ENCODE measurements at places on chromosomes 4 and X.

- DNase-seq, result no peak
These were observed 147.2 kb upstream of the DKK2 start for GRCh38 chr4:107183155-107183774.

- no peak for DNase-seq
These were observed 60.2 kb downstream of the CHRNA9 start for GRCh38 chr4:40395166-40395900.

GRCh38 chr4:27233531-27233930, 372.9 kb downstream of the STIM2 start:
- no peak for DNase-seq

- no peak for DNase-seq
These were observed 11.1 kb downstream of the ITIH6 start for GRCh38 chrX:54786967-54787366.

GRCh38 chr4:176451443-176451842, 131.7 kb downstream of the SPCS3 start:
- DNase-seq, result no peak

DNA sequence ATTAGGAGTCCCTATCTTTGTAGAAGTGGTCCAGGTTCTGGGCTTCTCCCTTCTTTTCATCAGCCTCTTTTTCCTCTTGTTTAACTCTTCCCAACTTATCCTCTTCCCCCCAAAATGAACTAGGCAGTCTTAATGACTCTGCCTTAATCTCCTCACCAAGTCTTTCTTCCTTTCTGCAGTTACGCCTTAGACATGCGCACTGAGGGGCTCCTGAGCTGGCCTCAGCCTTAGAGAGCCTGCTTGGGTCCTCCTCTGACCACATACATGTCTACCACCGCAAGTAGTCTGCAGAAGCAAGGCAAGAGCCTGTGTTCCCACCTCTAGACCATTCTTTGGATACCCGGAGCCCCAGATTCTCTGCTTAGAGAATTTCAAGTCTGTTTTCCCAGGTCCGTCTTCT, 199.9 kb downstream of the MGST2 start:
- no peak for DNase-seq

DNA sequence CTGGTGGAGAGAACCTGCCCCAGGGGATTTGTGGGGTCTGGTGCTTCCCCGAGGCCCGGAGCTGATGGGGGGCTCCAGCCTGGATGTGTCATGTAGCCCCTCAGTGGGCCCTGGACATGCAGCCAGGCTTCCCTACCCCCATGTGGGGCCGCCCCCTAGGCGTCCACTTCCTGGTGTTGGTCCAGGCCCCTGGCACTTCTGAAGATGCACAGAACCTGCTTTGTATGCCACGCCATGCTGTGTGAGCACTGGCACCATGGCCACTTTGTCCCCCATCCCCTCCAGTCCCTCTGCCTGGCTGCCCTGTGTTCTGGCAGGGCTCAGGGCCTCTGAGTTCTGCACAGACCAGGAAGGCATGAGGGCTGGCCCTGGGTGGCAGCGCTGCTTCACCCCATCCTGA, 29.2 kb downstream of the WFS1 start:
- DNase-seq, result no peak

DNA sequence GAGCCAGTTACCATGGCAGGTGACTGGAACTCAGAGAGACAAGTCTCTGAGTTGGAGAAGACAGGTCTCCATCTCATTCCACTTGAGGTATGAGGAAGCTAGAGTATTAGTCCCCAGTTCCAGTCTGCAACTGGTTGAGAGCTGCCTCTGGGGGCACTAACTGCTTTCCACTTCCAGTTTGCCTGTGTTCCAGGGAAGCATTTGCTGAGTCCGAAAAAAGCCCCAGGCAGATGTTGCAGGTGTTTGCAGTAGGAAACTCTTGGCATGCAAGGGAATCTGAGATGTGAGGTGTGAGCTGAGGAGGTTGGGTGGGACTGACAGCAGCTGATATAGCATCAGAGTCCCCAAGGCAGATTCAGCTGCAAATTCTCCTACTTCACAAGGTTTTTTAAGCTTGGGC, 272.2 kb upstream of the CASK start:
- DNase-seq, result no peak

GRCh38 chrX:10484683-10485247, 135.6 kb downstream of the MID1 start:
- DNase-seq, result no peak

GRCh38 chrX:9379697-9380551, 84.9 kb upstream of the TBL1X start:
- DNase-seq, result no peak

GRCh38 chr4:188201851-188202250, 62.6 kb downstream of the TRIML1 start:
- no peak for DNase-seq

GRCh38 chr4:63371001-63371400, 1038.2 kb downstream of the TECRL start:
- DNase-seq, result no peak

DNA sequence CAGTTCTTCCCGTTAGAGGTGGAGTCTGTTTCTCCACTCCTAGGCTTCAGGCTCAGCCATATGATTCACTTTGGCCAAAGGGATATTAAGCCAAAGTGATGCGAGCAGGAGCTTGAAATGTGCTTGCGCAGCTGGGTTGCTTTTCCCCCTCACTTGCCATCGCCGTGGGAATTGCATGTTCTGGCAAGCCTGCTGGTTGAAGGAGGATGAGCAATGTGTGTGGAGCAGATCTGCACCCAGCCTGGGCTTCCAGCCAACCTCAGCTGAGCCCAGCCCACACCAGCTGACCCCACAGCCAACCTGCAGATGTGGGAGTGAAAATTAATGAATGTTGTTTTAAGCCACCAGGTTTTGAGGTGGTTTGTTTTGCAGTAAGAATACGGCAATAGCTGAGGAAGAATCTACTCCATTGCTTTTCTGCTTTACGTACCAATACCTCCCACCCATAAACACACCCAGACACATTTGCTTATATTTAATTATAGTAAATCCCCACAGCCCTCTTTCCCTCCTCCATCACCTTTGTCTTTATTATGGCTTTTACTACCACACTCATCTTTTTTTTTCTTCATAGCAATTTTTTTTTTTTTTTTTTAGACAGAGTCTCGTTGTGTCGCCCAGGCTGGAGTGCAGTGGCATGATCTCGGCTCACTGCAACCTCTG, 132.8 kb upstream of the FUNDC1 start:
- no peak for DNase-seq

- DNase-seq, result no peak
These were observed 511 bp downstream of the PPM1K start for GRCh38 chr4:88283661-88284438.

DNA sequence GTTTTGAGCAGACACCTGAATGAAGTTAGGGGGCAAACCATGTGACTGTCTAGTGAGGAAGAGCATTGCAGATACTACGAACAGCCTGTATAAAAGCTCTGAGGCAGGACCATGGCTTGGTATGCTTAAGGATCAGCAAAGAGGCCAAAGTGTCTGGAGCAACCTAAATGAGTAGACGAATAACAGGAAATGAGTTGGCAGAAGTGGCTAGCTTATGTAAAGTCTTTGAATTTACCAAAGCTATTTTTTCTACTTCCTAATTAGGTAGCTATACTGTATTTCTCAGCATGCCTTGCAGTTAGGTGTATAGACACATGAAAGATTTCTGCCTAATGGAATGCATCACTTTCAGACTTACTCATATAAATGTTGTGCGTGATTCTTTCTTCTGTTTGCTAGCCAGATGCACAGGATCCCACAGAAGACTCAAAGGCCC, 9.3 kb upstream of the GPRIN3 start:
- DNase-seq, result no peak

GRCh38 chr4:8115203-8115520, 43.5 kb downstream of the ABLIM2 start:
- no peak for DNase-seq

- DNase-seq, result no peak
These were observed 646 bp downstream of the ABCB7 start for GRCh38 chrX:75155447-75155826.

DNA sequence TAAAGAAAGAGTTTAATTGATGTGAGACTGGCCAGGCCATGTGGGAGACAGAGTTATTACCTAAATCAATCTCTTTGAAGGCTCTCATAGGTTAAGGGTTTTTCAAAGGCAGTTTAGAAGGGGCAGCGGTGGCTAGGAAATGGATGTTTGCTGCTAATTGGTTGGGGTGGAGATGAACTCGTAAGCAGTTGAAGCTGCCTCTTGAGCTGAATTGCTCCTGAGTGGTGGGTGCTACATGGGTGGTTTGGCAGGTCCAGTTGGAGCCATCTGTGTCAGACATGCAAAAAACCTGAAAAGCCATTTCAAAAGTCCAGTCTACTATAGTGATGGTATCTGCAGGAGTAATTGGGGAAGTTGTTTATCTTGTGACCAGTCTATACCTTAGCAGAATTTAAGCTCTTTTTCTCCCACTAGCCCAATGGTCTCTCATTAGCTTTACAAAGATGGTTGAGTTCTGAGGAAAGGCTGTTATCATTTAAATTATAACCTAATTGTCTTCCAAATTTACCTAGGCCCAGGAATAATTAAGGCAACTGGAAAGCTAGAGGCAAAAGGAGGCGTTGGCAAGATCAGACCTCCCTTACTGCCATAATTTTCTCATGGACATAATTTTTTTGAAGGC, 762.4 kb upstream of the FRG1 start:
- DNase-seq, result no peak

GRCh38 chr4:59091146-59092142, 1981.3 kb upstream of the IGFBP7 start:
- DNase-seq, result no peak

DNA sequence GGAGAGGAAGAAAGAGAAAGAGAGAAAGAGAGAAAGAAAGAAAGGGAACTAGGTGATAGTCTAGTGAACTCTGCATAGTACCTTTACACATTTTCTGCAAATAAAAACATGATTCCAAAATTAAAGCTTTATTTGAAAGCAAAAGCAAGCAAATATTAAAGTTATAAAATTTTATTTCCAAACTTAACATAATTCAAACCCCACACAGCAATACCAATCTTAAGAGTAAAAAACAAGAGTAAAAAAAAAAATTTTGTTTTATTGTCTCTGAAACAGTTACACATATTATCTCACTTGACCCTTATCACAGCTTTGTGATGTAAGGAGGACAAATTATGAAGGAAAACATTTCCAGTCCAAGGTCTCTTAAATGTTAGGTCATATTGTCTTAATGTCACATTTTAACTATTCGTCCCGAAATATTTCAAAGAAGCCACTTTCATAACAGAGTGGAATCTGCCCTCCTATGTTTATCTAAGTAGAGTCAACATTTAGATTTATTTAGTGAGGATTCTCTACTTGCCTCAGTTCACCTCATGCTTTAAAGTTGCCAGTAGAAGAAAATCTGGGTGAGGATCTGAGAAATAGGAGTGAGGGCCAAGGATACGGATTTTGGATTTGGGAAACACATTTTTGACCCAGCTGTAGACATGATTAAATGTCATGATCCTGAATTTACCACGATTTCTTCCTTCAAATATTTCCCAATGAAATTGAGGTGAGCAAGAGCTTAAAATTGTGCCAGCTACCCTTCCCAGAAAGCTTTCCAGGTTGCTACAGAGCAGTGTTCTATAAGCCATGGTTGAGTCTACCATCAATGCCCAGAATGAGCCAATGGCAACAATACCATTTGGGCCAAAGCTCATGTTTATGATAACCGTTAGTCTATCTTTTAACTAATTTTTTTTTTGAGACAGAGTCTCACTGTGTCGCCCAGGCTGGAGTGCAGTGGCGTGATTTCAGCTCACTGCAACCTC, 7.5 kb upstream of the FGA start:
- DNase-seq, result no peak

GRCh38 chr4:174215057-174215456, 68.4 kb downstream of the FBXO8 start:
- DNase-seq, result no peak

GRCh38 chr4:127421437-127421836, 211.3 kb upstream of the INTU start:
- no peak for DNase-seq

GRCh38 chr4:153207567-153207966, 3.3 kb downstream of the TRIM2 start:
- no peak for DNase-seq

GRCh38 chr4:127355743-127356142, 277.0 kb upstream of the INTU start:
- no peak for DNase-seq

GRCh38 chrX:10667143-10667542, 46.8 kb upstream of the MID1 start:
- no peak for DNase-seq

DNA sequence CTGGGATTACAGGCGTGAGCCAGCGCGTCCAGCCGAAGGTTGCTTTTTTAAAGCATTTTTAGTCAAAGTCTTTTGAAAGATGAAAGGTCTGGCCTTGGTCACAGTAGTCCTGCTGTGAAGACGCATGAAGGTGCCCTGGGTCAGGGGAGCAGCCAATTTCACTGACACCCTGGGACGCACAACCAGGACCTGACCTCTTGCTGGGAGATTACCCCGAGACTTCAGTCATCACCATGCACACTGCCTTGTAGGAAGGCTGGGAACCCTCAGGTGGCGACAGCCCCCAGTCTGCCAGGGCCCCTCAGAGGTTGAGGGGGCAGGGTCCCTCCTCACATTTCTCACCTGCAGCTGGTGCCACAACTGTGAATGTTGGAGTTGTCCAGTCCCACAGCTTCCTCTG, 53.2 kb downstream of the CPLX1 start:
- no peak for DNase-seq

- no peak for DNase-seq
These were observed 157.3 kb upstream of the RAPGEF2 start for GRCh38 chr4:158945529-158946108.

- DNase-seq, result no peak
These were observed 57.0 kb downstream of the SLC34A2 start for GRCh38 chr4:25712611-25713010.

DNA sequence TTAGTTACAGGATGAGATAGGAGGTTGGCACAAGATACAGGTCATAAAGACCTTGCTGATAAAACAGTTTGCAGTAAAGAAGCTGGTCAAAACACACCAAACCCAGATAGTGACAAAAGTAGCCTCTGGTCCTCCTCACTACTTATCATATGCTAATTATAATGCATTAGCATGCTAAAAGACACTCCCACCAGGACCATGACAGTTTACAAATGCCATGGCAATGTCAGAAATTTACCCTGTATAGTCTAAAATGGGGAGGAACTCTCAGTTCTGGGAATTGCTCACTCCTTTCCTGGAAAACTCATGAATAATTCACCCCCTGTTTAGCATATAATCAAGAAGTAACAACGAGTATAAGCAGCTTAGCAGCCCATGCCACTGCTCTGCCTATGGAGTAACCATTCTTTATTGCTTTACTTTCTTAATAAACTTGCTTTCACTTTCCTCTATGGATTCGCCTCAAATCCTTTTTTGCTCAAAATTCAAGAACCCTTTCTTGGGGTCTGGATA, 1254.4 kb downstream of the PCDH7 start:
- DNase-seq, result no peak
